ENCODE measurements at places on chromosomes 1 and 21. TPM values are rescaled to one million over a fixed set of nuclear protein-coding genes. Genes with fewer than 3 reads are reported as not detected.

- no peak for DNase-seq
Observed at GRCh38 chr1:61397935-61398334, 315.6 kb downstream of the NFIA start.

GRCh38 chr1:76925825-76926224, 58.5 kb downstream of the ST6GALNAC5 start:
- DNase-seq = no peak

DNA sequence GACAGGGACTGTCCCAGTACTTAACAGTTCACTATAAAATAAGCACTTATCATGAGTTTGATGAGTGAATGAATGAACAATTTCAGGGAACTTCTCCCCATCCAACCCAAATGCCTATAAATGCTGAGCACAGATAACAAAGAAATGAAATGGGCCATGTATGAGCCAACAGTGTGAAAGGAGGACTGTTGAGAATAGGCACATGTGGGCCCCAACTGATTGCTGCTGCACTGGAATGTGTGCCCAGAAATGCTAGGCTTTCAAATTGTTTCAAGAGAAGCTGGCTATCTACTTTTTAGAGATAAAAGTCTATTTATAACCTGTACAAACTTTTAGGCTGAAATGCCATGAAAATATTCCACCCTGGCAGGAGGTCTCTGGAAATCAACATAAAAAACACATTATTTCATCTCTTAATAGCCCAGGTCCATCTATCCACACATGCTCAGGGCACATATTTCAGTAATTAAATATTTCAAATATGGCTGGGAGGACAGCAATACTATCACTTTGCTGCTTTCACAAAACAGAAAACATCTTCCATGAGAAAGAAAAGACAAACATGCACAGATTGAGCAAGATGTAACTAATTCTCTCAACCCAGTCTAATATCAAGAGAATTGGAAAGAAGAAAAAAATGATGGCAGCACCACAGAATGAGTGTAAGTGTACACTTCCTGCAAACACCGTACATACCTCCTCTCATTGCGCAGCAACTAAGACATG, 49.8 kb downstream of the COLGALT2 start:
- no peak for DNase-seq

GRCh38 chr21:45102391-45102932, 28.1 kb downstream of the ADARB1 start:
- DNase-seq = no peak

- no peak for DNase-seq
Observed at GRCh38 chr1:234719454-234720251, 109.7 kb upstream of the IRF2BP2 start.

Gene MYOG
- total RNA-seq = not detected

Gene NUP210L
- total RNA-seq = 0.14 TPM

- DNase-seq = no peak
Observed at GRCh38 chr1:156659661-156659987, 17.6 kb downstream of the NES start.

Gene GPR157
- total RNA-seq = 9.9 TPM

Gene KRTAP22-1
- total RNA-seq = not detected

- no peak for DNase-seq
Observed at GRCh38 chr1:214164173-214164572, 116.8 kb upstream of the SMYD2 start.

DNA sequence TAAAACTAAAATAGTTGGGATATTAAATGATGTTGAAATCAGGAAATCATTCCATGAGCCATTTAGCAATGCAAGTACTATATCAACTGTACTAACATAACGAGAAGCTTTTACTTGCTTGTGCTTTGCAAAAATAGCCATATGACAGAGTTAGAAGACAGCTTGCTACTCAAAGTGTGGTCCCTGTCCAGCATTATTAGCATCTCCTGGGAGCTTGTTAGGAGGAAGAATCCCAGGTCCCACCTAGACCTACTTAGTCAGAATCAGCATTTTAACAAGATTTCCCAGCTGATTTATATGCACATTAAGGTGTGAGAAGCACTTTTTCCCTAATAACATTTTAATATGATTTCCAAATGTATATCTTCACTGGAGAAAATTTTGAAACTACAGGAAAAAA, 4.7 kb downstream of the PRKACB start:
- DNase-seq = no peak

DNA sequence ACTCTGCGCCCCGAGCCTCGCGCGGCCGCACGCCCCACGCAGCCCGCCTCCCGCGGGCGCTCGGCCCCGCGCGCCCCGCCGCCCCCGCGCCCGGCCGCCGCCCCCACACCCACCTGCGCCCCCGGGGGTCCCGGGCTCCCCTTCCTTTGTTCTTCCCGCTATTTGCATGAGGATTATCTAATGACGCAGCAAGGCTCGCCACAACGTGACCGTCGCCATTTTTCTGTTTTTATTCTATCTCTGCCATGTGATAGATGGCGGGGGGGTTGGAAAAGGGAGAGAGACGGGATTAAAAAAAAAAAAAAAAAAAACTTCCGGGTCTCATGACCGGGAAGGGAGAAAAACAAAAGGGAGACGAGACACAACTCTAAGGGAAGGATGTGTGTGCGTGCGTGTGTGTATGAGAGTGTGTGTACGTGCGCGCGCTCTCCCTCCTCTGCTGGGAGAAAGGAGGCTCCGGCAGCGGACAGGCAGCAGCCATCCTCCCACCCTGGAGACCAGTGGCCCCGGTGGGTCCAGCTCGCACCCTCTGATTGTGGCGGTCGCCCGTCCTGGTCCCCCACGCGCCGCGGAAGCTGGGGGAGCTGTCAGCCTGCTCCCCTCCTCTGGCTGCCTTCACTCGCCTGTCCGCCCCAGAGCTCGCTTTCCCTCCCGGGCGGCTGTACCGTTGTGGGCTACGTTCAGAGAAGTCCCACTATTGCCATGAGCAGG, 80.4 kb upstream of the AK4 start:
- peak; percentile 88 for DNase-seq

- no peak for DNase-seq
Observed at GRCh38 chr1:157725221-157725577, 24.6 kb upstream of the FCRL3 start.
